ENCODE measurements at places on chromosomes 7 and 10.

DNA sequence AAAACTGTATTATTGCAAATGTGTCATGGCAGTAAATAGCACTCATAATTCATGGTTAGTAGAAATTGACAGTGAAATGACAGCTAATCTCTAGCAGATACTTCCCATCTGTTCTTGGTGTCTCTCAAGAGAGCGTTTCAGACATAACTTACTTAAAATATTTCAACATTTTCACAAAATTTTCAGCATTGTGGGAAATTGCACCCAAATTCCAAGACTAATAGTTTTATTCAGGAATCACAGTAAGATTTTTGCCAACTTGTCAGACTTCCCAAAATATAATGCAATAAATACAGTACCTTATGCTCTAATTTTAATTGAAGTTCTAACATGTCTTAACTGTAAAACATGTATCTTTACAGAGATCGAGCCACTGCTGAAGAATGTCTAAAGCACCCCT, 41.2 kb downstream of the STK17A start:
- DNase-seq = no peak

DNA sequence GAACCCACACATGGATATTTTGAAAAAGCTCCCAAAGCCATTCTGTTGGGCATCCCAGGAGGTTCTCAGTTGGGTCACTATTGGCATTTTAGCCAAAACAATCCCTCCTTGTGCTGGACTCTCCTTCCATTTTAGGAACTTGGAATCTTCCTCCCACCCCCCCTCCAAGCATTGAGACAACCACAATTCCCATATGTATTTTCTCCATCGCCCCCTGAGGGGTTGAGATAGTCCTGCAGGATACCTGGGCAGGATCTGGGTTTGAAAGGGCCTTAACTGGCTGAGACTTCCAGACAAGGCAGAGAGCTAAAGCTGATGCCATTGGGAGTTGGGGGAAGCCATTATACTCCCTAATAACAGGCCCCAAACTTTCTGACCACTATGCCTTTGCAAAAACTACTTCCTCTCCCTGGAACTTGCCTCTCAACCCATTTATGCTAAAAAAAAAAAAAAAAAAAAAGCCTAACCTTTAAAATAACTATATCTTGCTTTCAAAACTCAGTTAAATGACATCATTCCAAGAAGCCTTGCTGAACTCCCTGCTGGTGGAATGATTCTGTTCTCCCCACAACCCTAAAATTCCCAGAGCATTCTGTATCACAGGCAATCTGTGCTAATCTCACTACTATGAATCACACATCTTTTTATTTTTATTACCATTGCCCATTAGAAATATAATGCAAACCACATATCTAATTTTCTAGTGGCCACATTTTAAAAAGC, 77.5 kb upstream of the PDE1C start:
- DNase-seq = no peak

GRCh38 chr7:19368491-19368925, 223.3 kb upstream of the FERD3L start:
- no peak for DNase-seq

DNA sequence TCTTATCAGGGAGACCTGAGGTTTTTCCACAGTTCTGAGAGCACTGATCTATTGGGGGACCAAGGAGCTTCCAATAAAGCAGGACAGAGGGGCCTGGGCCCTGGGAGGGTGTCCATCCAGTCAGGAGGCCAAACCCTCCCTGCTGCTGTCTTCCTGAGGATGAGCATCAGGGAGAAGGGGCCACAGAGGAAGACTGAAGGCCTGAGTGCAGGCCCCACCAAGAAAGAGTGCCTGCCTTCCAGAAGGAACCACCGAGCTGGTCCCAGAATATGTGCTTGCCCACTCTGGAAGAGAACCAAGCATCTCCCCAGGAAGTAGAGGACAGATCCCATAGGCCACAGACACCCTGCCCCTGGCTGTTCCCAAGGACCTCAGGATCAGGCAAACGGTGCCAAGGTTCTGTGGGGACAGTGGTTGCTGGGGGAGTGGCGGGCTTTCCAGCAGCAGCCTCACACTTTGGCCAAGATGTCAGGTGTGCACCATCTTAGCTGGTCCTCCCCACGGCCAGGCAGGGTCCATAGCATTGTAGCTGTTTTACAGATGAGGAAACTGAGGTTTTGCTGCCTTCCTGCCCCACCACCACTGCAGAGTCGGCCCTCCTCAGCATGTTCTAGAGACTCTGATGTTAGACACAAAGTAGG, 199.4 kb downstream of the GRID1 start:
- DNase-seq = no peak

DNA sequence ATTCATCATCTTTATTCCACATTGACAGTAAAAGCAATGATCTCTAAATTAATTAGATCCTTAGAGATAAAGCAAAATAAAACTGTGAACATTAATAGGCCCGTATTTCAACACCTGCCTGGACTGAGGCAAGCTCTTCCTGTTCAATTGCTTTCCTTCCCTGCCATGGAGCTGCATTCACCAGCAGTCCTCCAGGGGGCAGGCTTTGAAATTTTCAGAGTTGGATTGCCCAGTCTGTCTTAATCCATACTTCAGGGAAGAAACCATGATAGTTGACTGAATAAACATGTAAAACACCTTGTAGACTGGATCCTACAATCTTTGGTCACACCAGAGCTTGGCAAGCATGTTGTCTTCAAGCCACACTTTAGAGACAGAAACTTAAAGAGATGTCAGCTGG, 936.6 kb downstream of the NRG3 start:
- DNase-seq = no peak

GRCh38 chr10:101311185-101312066, 42.5 kb upstream of the BTRC start:
- no peak for DNase-seq

GRCh38 chr7:44123190-44124003, at the start of gene POLD2:
Gene POLD2 (minus strand): TSS chr7:44123548. CDS start chr7:44122053, 1,495 bp downstream.
- DNase-seq = peak; percentile 98

DNA sequence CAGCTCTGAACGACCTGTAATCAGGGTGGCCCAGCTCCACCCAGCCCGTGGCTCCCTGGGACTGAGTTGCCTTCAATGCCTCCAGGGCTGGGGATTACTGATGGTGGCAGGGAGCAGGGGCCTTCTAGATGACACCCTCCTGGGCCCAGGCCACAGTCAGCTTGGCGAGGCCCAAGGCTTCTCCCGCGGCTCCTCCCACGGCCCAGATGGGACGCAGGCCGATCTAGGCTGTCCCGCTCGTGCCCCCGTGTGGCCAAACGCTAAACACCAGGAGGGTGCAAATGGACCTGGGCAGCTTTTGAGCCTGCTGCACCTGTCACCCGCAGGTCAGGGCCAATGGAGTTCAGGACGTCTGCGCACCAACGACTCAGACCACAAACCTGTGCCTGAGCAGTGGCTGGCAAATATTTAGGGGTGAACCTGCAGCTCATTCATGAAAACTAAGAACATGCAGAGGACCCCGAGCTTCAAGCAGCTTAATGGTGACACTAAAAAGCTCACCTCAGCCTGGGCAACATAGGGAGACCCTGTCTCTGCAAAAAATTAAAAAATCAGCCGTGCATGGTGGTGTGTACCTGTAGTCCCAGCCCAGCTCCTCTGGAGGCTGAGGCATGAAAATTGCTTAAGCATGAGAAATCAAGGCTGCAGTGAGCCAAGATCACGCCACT, 43.2 kb downstream of the ASB13 start:
- DNase-seq = peak; percentile 74

GRCh38 chr7:152333134-152333533, 102.7 kb downstream of the KMT2C start:
- DNase-seq = no peak

DNA sequence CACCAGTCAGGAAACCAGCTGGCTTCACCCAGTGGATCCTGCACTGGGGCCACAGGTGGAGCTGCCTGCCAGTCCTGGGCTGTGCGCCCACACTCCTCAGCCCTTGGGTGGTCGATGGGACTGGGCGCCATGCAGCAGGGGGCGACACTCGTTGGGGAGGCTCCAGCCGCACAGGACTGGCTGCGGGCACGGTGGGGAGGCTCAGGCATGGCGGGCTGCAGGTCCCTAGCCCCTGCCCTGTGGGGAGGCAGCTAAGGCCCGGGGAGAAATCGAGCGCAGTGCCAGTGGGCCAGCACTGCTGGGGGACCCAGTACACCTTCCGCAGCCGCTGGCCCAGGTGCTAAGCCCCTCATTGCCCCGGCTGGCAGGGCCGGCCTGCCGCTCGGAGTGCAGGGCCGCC, 12.4 kb upstream of the NRG3 start:
- DNase-seq = no peak

DNA sequence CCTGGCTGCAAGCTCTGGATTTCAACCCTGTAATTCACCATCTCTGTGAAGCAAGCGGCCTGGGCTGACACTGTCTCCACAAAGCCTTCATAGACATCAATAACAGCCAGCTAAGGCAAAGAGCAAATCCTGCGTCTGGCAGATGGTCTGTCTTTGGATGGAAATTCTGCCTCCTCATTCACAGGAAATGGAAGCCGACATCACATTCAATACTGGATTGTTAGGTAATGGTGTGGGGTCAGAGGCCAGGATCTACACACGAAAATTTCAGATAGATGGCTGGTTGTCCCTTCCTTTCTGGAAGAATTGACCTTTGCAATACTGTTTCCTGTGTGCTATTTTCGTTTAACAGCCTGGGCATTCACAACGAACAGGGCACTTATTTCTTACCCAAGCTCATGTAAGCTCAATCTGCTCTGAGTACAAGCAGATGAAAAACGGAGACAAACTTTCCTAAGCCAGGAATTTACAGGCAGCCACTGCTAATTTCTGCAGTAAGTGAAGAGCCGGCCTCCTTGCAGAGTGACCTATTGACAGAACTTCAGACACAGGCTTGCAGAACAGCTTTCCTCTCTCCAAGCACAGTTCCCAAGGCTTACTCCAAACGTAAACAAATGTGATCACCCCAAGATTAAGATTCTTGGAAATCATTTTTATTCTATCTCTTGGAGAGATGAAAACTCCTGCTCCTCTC, 3.1 kb upstream of the ADAM12 start:
- DNase-seq = no peak

DNA sequence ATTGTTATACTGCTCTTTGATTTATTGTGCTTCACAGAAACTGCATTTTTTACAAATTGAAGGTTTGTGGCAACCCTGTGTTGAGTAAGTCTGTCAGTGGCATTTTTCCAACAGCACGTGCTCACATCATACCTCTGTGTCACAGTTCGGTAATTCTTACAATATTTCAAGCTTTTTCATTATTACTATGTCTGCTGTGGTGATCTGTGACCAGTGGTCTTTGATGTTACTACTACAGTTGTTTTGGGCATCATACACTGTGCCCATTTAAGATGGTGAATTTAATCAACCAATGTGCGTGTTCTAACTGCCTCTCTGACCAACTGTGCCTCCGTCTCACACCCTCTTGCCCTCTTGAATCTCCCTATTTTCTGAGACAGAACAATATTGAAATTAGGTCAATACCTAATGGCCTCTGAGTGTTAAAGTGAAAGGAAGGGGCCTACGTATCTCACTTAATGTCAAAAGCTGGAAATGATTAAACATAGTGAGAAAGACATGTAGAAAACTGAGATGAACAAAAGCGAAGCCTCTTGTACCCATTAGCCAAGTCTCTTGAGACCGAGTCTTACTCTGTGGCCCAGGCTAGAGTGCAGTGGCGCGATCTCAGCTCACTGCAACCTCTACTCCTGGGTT, 20.2 kb upstream of the ASL start:
- DNase-seq = no peak

GRCh38 chr10:69952069-69952800, 100.4 kb upstream of the MACROH2A2 start:
- DNase-seq = no peak

DNA sequence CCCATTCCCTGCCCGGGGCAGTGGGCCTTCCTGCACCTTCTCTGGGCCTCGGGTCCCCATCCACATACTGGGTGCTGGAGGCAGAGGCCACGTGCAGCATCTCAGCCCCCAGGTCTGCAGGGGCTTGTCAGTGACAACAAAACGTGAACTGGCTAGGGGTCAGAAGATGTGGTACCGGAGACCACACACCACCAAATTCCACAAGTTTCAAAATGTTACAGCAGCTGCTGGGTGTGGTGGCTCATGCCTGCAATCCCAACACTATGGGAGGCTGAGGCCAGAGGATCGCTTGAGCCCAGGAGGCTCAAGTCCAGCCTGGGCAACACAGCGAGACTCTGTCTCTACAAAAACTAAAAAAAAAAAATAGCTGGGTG, 62.1 kb upstream of the DNAAF5 start:
- DNase-seq = no peak

DNA sequence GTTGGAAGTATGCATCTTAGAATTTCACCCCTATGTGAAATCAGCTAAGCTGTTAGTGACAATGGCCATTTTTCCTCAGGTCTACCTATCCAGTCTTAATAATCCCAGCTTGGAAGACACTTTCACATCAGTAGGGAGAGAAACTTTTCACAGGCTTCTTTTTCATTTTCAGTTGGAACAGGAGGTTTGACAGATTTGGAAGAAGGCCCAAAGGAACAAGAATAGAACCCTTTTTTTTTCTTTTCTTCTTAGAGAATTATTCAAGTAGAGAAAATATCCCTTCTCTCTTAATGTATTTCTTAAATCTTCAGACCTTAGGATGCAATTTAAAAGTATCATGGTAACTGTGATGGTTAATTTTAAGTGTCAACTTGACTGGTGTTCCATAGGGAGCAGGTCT, 410.5 kb upstream of the C7orf33 start:
- no peak for DNase-seq

- DNase-seq = no peak
These were observed 1.2 kb downstream of the PLOD3 start for GRCh38 chr7:101216001-101216859.

GRCh38 chr10:129962031-129962871, 1.8 kb downstream of the EBF3 start:
- no peak for DNase-seq

DNA sequence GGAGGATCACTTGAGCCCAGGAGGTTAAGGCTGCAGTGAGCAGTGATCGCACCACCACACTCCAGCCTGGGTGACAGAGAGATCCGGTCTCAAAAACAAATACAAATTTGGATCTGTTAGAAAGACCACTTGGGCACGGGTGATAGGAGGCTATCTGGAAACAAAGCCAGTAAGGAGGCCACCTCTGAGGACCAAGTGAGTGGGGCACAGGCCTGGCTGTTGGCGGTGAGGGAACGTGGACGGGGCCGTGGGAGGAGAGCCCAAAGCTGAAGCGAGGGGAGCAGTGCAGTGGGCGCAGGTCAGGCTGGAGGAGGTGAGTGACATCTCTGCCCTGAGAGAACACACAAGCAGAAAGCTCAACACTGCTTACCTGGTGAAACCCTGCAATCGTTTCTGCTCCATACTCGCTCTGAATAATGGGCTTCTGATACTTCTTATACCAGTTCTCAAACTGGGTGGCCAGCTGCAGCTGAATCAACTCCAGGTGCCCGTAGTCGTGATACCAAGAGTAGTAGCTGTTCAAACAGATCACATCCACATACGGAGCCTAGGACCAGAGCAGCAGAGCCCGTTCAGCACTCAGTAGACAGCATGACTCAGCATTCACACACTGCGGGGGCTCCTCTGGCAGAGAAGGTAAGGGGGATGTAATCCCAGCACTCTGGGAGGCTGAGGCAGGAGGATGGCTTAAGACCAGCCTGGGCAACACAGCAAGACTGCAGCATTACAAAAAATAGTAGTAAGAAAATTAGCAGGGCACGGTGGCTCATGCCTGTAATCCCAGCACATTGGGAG, 14.5 kb downstream of the GUSB start:
- DNase-seq = no peak

- no peak for DNase-seq
These were observed 171.7 kb upstream of the FAM171A1 start for GRCh38 chr10:15542817-15543216.

GRCh38 chr10:13844651-13845050, 257.9 kb downstream of the PRPF18 start:
- DNase-seq = no peak

GRCh38 chr7:106110885-106111654, 1.0 kb downstream of the SYPL1 start:
- DNase-seq = no peak

GRCh38 chr7:786472-787255, 45.6 kb upstream of the SUN1 start:
- peak; percentile 56 for DNase-seq

All from activated T-cell treated with anti-CD3 and anti-CD28 coated beads for 24 hours (primary cell).